ENCODE measurements at places on chromosomes 2 and 18. TPM values are rescaled to one million over a fixed set of nuclear protein-coding genes. Genes with fewer than 3 reads are reported as not detected.

DNA sequence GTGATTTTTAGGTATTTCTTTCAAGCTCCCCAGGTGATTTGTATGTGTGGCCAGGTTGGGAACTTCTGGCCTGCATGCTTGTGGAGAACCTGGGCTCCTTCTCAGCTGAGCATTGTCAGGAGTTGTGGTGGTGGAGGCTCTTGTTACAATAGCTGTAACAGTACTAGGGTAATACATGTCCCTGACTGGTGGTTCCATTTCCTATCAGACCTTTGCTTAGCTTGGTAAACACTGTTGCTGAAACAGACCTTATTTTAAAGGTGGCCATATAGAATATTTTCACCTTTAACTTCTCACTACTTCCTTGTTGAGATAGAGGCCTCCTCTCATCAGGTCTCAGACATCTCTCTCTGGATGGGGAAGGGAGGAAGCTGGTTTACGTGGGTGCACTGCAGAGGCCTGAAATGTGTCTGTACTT is 79.2 kb downstream of the SETBP1 start:
- DNase-seq: no peak

DNA sequence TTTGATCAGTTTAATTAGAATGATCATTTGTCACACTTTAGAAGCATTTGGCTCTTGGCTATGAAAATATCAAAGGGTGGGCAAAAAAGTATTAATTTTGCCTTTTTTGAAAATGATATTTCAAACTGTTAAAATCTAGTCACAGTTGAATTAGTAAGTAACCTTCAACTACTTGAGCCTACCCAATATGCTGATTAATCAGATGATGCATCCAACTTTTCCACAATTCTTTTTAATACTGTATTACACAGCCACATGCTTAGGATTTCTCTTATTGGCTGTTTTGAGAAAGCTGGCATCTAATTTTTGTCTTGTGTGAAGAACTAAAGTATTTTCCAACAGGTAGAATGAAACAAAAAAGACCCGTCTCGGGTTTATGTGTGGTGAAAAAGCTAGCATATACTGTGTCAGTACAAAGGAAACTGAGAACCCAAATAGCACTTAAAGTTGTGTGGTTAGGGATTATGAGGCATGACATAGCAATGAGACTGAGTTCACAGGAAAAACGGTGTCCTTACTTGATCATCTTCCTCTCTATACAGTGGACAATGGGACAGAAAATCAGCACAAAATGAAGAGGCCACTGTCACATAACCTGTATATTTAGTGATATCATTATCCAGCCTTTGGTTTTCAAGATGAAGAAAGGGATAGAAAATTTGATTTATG is 11.7 kb downstream of the OSBPL6 start:
- DNase-seq: no peak

- no peak for DNase-seq
These were observed 747.3 kb downstream of the ADCYAP1 start for GRCh38 chr18:1652018-1652417.

GRCh38 chr2:240701091-240701735 is 9.5 kb downstream of the AQP12A start:
- DNase-seq: no peak

- no peak for DNase-seq
These were observed 36.6 kb upstream of the CCNYL1 start for GRCh38 chr2:207674826-207675225.

DNA sequence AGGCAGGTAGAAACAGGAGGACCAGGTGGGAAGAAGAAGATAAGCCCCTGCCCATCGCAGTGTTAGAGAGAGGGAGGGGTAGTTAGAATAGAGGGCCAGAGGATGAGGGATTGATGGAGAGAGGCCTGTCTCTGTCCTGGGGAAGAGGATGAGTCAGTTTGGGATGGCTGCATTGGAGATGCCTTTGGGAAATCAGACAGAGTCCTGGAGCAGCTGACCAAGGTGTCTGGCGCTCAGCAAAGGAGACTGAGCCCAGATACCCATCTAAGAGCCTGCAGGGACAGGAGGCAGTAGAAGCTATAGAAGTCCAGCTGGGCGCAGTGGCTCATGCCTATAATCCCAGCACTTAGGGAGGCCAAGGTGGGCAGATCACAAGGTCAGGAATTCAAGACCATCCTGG is 177.8 kb upstream of the HAAO start:
- DNase-seq: no peak

DNA sequence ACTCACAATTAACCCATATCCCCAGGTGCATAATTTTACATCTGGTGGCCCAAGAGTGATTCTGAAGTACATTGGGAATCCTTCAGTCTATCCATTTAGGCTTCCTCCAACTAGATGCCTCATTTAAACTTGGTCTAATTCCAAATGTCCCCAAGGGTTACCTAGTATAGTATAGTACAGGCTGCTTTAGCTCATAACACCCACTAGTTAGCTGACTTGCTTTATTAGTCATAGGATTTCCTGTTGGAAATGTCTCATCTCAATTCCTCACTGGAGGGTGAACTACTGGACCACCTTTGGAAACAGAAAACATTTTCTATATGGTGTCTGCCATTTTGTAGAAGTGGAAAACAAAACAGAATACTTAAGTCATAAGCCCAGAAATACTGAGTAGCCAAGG is 202.5 kb upstream of the SESTD1 start:
- DNase-seq: no peak

GRCh38 chr2:234292205-234292961 is 204.5 kb downstream of the ARL4C start:
- DNase-seq: no peak

- DNase-seq: no peak
These were observed 18.5 kb upstream of the YWHAQ start for GRCh38 chr2:9649261-9649660.

DNA sequence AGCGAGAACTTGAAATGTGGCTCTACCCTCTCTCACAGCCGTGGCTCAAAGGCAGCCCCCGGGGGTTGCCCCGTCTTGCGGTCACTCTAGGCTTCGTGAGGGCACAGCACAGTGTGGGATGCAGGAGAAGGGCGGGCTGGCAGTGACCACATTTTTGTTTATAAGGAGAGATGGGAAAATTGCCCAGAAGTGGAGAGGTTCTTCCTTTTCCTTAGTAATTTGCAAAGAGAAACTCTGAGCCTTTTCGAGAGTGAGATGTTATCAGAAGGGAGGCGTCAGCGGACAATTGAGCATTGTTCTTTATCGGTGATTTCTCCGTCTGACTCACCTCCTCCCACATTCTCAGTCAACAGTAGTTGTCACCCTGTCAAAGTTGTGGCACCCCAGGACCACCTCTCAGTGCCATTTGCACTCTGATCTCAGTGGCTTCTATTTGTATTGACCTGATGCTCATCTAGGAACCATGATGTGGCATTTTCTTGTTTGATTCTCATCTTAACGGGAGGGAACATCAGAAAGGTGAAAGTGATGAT is 89.6 kb downstream of the ACAA2 start:
- DNase-seq: no peak

DNA sequence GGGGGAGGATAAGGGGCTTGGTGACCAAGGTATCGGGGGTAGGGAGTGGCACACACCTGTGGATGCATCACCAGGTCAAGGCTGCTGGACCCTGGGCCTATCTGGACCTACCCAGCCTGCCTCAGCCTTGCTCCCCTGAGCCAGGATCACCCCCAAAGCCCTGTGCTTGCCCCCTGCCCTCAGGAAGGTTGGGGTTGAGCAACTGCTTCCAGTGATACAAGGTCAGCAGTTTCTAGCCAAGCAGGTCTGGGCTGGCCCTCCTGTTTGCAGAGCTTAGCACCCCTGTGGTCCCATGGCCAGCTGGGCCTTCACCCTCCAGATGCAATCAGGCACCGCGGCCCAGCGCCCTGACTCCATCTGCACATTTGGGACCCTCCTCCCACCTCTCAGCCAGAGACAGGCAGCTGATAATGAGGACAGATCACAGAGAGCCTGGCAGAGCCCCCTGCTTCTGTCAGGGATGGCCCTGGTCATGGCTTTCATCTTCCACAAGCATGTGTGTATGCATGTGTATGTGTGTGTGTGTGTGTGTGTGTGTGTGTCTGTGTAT is 154.6 kb downstream of the TFCP2L1 start:
- DNase-seq: no peak

DNA sequence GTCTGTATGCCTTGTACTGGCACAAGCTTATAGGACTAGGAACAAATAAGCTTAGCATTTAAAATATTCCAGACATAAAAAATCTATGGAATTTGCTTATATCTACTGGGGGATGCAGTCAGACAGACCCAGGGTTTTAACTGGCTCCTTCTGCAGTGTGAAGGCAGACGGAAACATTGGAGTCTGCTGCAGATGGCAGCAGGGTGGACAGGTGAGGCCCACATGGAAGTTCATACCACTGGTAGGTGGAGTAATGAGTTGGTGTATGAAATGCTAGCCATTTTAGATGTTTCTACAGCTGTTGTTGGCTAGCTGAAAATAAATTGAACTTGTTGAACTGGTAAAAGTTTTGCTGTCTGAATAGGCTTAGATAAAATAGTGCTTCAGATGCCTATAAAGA is 17.7 kb downstream of the SPTBN1 start:
- no peak for DNase-seq

GRCh38 chr18:78247615-78248289 is 731.9 kb upstream of the SALL3 start:
- no peak for DNase-seq

DNA sequence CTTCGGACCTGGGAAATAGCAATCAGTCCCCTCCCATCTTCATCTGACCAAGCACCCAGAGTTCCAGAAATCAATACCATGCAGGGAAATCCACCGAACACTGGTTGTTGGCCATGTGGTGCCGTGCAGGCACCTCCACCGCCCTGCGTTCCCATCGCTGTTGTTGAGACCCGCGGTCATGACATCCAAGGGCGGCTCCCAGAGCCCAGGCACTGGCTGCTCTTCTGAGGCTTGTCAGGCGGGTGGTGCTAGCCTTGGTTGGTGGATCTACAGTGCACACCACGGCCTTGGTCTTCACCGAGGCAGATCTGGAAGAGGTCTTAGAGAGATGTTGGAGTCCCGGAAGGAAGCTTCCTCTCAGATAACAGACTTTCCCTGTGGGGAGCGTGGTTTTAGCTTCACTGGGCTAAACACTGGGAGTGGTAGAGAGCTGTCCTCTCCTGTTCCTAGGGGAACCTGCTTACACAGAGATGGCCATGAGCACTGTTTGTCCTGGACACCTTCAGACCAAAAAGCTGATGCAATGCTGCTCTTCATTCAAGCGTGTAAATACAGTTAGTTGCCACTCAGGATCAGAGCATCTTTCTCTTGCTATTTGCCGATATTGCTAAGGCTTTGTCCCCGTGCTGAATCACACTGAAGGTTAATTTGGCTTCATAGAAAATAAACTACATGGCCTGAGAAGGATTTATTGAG is 58.3 kb downstream of the SMIM21 start:
- no peak for DNase-seq

SNED1 gene
- 2.4 TPM for total RNA-seq

CBLN2 gene
- total RNA-seq: not detected

RAPGEF4 gene
- 1.4 TPM for total RNA-seq

FAM110C gene
- 13.2 TPM for total RNA-seq

IMP4 gene
- total RNA-seq: 96.8 TPM

Measured in H1 (cell line).